ENCODE measurements at places on chromosomes 2 and 18.

DNA sequence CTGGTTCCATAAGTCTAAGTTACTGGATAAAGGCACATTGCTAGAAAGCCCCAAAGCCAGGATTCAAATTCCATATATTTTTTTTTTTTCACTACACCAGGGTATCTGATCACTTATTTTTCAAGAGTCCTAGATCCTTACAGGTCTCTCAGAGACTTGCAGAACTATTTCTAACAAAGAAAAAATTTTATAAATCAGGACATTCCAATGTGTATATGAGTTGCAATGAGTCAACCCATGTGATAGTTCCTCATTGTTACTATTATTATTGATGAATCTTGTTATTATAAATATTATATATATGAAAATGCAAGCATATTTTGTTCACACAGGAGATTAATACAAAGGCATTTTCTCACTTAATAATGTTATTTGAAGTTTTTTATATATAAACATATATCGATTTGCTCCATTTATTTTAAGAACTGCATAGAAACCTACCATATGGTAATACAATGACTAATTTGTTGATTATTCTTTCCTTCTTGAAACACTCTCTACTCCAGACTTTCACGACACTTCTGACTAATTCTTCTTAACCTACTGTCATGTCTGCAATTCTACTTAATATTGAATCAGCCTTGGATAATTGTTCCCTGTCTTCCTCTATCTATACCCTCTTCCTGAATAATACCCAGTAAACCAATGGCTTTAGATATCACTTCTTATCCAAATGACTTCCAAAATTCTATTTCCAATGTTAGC is 968.4 kb upstream of the NRXN1 start:
- no peak for DNase-seq

DNA sequence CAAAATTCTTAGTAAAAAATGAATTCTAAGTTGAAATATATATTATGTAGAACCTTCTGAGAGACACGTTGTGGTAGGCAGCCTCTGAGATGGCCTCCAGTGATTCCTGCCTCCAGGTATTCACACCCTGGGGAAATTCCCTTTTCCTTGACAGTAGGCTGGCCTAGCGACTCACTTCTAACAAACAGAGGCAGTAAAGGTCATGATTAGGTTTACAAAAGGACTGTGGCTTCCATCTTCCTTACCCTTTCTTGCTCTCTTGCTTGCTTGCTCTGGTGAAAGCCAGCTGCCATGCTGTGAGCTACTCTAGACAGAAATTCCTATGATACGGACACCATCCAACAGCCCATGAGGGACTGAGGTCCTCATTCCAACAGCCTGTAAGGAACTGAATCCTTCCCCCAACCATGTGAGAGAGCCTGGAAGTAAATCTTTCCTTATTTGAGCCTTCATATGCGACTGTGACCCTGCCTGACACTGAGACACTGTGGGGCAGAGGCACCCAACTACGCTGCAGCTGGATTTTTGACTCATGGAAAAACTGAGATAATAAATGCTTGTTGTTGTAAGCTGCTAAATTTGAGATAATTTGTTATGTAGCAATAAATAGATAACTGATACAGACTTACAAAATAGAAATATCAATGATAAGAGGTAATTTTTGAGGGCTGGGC is 32.7 kb upstream of the SERTAD2 start:
- no peak for DNase-seq

DNA sequence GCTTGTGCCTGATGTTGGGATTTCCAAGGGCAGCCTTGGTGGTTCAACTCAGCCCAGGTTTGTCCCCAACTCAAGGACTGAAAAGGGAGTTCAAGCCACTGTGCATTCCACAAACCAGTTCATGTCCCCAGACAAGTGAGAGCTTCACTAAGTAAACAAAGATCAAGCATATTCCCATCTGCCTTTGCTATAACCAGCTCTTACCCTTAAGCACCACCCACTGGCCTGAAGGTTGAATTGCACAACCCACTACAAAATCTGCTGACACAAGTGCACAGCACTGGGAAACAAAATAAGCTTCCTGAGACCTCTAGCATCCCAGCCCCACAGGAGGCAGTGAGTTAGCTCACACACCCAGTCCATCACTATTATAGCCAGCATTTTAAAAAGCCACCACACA is 516.7 kb downstream of the NR4A2 start:
- DNase-seq, result peak; percentile 11

DNA sequence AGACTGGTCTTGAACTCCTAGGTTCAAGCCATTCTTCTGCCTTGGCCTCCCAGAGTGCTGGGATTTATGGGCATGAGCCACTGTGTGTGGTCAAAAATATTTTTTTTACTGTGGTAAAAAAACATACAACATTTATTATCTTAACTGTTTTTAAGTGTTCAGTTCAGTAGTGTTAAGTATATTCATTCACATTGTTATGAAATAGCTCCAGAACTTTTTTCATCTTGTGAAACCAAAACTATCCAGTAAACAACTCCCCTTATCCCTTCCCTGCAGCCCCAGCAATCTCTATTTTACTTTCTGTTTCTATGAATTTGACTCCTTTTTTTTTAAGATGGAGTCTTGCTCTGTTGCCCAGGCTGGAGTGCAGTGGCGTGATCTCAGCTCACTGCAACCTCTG is 9.3 kb downstream of the RMC1 start:
- no peak for DNase-seq

DNA sequence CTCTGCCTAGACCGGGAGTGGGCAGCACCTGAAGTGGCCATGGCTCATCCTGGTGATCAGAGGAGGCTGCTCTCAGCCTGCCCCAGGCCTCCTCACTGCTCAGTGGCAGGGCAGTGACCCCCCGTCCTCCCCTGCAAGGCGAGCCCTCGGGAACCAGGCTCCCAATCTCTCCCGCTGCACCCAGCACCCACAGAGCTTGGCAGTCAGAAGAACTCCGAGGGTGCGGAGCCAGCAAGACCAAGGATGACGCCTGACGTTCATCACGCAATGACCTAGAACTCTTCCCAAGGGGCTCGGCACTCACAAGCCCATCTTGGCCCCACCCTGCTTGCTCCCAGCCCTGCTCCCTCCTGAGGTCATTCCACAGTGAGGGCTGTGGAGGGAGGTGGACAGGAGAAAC is 189.8 kb upstream of the SALL3 start:
- no peak for DNase-seq

- DNase-seq, result no peak
Observed at GRCh38 chr18:62537946-62538345, 15.1 kb downstream of the ZCCHC2 start.

- no peak for DNase-seq
Observed at GRCh38 chr2:68992933-68993332, 18.5 kb downstream of the GKN1 start.

DNA sequence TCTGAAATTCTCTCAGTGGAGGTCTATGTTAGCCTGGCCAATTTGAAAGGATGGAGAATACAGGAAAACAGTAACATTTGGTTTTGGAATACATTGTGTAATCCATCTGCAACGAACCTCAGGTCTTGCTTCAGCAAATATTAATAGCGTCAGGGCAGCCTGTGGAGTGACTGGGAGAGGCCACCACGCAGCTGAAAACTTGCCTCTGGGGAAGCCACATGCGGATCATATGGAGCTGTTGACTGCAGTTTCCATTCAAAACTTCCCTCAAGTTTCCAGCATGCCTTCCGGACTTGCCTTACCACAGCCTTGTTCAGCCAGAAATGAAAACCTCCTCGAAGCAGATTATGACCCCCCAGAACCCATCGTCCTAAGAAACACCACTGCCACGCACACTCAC is 25.7 kb downstream of the BCL11A start:
- no peak for DNase-seq

DNA sequence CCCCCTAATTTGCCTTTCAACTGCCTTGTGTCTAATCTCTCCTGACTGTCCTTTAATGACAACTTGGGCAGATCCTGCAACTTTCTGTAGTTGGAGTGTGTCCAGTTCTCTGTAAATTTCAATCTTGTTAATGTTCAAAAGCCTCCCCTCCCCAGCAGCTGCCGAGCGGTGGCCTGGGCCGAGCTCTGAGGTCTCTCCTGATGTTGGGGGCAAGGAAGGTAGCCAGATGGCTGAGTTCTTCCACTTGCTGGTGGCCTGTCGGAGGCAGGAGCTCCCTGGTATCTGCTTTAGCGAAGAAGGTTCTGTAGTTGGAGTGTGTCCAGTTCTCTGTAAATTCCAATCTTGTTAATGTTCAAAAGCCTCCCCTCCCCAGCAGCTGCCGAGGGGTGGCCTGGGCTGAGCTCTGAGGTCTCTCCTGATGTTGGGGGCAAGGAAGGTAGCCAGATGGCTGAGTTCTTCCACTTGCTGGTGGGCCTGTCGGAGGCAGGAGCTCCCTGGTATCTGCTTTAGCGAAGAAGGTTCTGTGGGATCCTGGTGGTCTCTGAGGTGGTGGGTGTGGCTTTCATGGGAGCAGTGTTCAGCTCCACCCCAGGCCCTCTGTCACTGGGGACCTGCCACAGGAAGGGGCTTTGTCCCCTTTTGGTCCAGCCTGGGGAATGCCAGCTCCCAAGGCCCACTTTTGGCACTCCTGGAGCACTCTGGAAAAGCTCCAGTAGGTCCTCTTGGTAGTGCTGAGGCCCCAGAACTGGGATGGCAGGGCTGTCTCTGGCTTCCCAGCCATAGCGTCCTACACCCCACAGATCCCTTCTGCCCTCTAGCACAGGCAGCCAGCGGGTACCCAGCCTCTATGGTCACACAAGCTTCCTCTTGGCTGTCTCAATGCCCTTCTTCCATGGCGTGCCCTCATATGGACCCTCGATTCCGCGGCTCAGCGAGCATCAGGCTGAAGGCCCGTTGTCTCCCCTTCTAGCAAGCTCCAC is 211.9 kb downstream of the ALPK2 start:
- no peak for DNase-seq

DNA sequence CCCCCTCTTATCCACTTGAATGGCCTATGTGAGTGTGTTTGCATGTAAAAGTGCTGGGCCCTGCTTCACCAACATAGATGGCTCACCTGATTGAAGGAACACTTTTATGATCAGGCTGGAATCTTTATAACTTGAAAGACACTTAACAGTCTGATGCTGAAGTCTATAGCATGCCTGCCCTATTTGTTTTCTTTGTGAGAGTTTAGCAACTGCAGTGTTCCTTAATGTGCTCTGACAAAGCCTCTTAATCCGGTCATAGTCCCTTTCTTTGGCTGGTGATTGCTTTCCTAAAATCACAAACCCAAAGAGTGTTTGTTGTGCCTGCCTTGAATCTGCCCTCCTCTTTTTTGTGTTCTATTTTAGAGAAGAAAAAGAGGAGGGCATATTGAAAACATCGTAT is 1382.8 kb upstream of the CELF4 start:
- DNase-seq, result no peak

DNA sequence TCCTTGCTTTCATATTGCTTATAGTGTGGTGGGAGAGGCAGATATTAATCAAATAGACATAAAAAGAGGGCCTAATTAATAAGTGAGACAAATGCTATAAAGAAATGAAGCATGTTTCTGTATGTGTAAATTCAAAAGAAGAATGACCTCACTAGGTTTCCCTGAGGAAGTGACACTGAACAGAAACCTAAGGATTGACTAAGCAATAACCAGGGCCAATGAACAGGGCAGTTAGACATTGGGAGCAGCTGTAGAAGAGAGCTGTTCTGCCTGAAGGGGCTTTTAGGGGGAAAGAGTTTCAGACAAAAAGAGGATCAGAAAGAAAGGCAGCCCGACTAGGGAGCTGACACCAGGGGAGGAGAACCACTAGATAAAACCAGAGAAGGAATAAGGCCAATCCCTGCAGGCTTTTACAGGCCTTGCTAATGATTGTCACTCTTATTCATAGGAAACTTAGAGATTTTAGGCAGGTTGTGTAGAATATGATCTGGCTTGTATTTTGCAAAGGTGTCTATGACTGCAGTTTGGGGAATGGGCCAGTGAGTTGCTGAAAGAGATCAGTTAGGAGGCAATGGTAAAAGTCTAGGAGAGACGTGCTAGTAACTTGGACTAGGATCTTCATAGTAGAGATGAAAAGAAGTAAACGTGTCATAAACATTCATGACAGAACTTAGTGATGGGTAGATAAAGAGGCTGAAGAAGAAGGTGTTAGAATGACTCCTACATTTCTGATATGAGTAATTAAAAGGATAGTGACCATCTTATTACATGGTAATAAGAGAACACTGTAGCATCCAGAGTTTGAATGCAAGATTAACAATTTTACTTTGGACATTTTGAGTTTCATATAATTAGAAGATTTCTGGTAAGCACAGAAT is 26.8 kb upstream of the NABP1 start:
- DNase-seq, result no peak

- no peak for DNase-seq
Observed at GRCh38 chr18:76980663-76981395, 151.8 kb downstream of the MBP start.

DNA sequence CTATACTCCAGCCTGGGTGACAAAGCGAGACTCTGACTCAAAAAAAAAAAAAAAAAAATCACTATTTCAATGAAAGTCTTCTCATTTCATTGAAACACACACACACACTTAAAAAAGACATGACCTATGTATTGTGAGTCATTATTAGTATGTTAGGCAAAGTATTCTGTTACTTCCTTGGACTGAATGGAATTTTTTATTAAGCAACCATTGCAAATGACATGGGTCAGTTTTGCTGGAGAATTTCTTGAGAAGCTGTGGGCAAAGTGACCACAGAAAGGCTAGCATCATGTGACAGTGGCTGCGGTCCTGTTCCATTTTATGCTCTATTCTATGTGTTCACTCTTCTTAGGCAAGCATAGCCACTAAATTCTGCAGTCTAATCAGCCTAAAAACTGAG is 695.7 kb downstream of the TDRD15 start:
- no peak for DNase-seq

GRCh38 chr18:56314396-56314795 is 324.0 kb downstream of the TXNL1 start:
- no peak for DNase-seq

DNA sequence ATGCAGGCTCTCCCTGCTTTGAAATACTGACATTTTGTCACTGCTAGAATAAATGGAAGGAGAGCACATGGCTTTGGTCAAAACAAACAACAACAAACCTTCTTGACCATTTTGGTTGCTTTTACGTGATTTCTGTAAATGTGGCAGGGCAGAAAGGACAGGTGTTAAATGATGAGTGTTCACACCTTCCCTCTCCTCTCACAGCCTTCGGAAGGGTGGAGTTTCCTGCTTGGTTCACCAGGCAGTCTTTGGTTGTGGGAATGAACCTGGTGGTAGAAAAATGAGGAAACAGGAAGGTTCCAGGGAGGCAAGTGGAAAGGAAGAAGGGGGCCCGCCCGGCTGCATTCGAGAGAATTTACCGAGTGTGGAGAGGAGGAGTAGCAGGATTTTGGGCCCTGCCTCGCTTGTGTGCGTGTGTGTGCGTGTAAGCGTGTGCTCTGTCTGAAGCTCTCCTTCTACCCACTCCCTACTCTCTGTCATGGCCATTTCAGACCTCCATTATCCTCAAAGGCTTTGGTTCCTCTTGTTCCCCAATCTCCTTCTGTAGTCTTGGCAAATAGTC is 23.7 kb upstream of the SPP2 start:
- DNase-seq, result no peak

GRCh38 chr2:41994661-41995060 is 53.2 kb upstream of the PKDCC start:
- DNase-seq, result no peak

Data from D721Med (cell line).